ENCODE measurements at places on chromosomes 2 and 18.
A peak's percentile ranks its signal among the peaks of the same experiment; 100 is the strongest.

- DNase-seq = no peak
These were observed 182.4 kb downstream of the NEDD4L start for GRCh38 chr18:58226429-58226828.

GRCh38 chr2:205845446-205845845 is 163.1 kb downstream of the NRP2 start:
- no peak for DNase-seq

- DNase-seq = no peak
These were observed 81.4 kb downstream of the MTCL1 start for GRCh38 chr18:8786483-8787370.

- DNase-seq = no peak
These were observed 698.6 kb downstream of the DCC start for GRCh38 chr18:53038608-53039007.

- DNase-seq = peak; percentile 63
These were observed 697 bp downstream of the KCMF1 start for GRCh38 chr2:84971510-84972206.

DNA sequence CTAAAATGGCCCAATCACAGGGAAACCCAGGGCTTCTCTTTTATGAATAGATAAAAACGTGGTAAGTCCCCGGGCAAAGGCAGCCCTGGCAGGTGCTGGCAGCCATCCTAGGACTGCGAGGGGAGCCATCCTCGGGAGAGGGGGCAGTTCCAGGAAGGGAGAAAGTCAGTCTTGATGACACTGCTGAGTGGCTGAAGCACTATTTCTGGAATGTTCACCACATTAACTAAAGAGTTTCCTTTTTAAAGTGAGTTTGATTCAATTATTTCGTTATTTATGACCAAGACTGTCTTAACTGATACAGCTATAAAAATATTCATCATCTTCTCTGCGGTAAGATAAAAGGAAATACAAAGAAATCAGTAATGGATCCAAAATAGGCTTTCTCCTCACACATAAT is 20.4 kb downstream of the TTR start:
- DNase-seq = no peak

DNA sequence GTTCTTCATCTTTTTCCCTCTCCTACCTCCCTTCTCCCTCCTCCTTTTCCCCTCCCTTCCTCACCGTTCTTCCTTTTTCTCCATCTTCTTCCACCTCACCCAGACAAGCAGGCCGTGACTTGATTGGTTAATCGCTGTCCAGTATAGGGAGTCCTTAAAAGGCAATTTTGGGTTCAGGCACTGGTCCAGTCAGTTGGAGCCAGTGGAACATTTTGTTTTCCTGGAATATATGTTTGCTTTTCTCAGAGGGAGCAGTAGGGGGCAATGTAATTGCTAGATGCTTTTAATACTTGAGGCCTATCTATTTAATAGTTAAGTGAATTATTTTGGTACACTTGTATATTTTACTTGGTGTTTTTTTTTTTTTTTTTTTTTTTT is 15.0 kb downstream of the ELAC1 start:
- no peak for DNase-seq

- peak; percentile 34 for DNase-seq
These were observed 851 bp downstream of the EIF2AK3 start for GRCh38 chr2:88626171-88627054.

- no peak for DNase-seq
These were observed 31.2 kb upstream of the CDKL4 start for GRCh38 chr2:39275016-39275415.

DNA sequence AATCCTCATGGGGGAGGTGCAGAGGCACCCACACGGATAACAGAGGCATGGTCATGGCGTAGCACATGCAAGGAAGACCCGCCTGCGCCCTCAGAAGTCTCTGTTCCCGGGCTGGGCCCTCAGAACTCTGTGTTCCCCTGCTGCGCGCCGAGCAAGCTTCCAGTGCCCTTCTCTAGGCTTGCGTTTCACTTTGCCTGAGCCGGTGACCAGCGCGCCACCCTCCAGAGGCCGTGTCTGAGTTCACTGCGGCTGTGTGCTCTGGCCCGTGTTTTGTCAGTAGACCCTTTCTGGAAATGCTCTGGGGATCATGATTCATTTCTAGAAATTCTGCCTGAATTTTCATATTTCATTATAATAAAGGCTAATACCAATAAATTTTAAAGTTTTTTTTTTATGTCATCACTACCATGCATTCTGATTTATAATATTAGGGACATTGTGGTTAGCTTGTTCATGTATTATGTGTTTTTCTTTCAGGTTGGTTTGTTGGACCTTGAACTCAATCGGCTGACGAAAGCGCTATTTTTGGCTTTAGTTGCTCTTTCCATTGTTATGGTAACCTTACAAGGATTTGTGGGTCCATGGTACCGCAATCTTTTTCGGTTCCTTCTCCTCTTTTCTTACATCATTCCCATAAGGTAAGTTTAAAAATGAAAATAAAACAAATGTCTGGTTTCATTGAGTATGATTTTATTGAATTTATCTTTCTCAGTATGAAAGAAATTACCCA is 142.7 kb upstream of the NFATC1 start:
- no peak for DNase-seq

DNA sequence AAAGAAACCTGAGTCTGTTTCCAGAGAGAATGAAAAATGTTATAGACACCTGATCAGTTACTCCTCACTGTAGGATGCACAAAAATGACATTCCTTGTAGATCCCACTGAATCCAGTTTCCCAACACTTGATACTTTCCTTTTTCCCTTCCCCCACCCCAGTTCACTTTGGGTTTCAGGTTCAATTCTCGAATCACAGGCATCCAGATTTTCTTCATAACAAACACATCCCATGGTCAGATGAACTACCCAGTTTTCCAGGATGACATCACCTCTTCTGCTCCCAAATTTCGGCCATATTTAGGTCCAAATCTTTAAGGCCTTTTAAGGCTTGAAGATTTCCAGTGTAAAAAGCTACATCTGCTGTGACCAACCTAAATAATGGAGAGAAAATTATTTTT is 51.5 kb downstream of the UGP2 start:
- DNase-seq = no peak

DNA sequence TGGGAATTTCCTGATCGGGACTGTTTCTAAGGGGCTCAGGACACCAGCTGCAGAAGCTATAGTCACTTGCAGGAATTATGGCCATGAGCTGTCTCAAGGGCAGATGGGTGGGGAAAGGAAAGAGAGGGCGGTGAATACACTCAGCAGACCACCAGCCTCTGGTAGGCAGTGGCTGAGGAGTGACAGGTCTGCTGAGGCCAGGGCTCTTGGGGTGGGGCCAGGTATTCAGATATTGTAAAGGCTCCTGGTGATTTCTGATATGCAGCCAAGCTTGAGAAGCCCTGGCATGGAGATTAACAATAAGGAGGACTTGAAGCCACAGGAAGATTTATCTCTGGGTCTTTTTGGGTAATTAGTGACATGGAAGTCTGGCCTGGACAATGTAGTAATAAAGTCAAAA is 145.3 kb upstream of the AQP4 start:
- no peak for DNase-seq

- no peak for DNase-seq
These were observed 10.2 kb downstream of the USP37 start for GRCh38 chr2:218557941-218558340.

GRCh38 chr2:21331625-21332370 is 208.0 kb downstream of the TDRD15 start:
- DNase-seq = no peak

DNA sequence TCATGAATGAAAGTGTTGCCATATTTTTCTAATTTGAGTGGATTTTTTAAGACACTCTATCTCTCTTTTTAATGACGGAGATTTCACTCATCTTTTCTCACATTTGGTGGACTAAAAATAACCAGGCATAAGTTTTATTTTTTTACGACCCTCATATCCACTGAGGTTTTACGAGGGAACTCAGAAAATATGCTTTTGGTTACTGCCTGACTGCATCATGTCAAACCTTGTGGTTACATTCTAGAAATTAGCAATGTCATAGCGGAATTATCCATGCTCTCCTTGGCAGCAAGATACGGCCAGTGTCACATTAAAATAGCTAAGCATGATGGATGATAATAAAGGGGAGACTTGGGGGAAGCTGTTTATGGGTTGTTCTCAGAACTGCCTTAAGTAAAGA is 428.6 kb upstream of the FSHR start:
- no peak for DNase-seq

DNA sequence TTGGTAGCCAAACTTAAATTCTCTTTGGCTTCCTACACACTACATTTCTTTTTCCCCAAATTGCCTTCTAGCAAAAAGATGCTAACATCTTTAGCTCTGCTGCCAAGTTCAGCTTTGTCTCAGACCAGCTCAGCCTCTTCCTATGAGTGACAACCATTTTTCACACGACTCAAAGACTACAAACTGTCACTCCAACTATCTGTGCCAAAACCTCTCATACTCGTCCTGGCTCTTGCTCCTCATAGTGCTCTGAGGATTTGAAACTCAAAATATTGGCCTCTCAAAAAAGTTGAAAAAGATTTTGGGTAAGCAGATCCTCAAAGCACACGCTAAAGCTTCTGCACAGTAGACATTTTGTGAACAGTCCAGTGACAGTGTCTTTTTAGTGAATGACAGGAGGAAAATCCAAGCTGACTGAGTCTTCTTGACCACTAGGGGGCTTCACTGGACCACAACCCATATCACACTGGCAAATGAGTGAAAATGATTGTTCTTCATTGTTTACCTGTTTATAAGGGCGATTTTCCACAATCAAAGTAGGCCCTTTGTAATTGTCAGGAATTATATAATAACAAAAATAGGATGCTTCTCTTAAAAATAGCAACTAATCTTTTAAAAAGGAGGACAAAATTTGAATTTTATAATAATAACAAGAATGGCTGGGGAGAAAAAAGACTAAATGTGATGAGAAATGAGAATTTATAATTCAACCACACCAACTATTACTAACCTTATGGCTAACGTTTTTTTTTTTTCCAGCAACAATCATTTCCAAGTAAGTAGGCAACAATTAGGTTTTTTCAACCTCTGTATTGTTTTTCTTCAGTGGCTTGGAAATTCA is 85.5 kb upstream of the PGAP1 start:
- peak; percentile 49 for DNase-seq

Data from T-helper 1 cell (primary cell).